CD4-positive, alpha-beta memory T cell (primary cell): ENCODE measurements at places on chromosomes 6 and 20.

DNA sequence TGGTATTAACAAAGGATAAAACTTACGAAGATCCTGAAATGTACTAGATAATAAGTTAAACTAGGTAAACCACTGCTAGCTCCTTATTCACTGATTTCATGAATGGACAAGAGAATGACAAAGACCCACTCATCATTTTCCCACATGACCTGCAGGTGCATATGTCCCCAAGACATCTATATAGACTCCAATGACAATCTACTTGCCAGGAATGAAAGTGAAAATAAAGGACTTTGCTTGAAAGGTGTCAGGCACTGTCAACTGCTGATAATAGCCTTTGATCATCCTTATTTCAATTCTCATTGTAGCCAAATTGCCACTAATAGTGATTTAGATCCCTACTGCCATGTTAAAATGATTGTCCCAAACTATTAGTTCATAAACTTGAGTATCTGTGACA is 321.8 kb downstream of the HACE1 start:
- no peak for DNase-seq

GRCh38 chr6:88380618-88381288 is 214.6 kb upstream of the CNR1 start:
- no peak for DNase-seq

DNA sequence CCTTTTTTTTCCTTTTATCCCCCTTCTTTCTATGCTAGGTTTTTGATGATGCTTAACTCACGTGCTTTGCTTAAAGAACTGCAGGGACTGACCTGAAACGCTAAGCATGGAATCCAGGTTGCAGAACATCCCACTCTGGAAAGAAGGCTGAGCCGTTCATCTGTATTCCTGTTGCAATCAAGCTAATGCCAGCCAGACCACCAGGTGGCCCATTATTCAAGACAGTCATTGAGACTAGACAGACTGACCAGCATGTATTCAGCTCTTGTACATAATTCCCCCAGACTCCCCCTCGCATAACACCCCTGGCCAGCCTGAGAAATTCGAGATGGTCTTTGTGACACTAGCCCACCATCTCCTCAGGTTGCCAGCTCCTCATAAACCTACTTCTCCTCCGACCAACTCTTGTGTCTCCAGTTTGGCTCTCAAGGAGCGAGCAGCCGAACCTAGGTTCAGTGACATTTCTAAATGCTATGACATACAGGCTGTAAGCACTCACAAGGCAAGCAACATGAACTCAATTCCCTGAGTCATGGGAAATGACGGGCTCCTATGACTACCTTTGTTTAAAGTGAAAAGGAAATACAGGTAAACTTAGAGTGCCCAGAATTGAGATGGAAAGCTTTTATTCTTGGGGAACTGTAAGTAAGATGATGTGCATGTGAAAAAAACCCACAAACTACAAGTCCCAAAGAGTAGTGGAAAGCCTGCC is 309.3 kb upstream of the CDYL start:
- no peak for DNase-seq

- no peak for DNase-seq
Observed at GRCh38 chr6:35213824-35214756, at the start of gene SCUBE3. SCUBE3 (plus strand) TSS chr6:35213956; CDS start chr6:35214419, 463 bp downstream.

- no peak for DNase-seq
Observed at GRCh38 chr6:6560909-6561308, 27.6 kb upstream of the LY86 start.

GRCh38 chr20:34581341-34582184 is 23.0 kb downstream of the MAP1LC3A start:
- no peak for DNase-seq

DNA sequence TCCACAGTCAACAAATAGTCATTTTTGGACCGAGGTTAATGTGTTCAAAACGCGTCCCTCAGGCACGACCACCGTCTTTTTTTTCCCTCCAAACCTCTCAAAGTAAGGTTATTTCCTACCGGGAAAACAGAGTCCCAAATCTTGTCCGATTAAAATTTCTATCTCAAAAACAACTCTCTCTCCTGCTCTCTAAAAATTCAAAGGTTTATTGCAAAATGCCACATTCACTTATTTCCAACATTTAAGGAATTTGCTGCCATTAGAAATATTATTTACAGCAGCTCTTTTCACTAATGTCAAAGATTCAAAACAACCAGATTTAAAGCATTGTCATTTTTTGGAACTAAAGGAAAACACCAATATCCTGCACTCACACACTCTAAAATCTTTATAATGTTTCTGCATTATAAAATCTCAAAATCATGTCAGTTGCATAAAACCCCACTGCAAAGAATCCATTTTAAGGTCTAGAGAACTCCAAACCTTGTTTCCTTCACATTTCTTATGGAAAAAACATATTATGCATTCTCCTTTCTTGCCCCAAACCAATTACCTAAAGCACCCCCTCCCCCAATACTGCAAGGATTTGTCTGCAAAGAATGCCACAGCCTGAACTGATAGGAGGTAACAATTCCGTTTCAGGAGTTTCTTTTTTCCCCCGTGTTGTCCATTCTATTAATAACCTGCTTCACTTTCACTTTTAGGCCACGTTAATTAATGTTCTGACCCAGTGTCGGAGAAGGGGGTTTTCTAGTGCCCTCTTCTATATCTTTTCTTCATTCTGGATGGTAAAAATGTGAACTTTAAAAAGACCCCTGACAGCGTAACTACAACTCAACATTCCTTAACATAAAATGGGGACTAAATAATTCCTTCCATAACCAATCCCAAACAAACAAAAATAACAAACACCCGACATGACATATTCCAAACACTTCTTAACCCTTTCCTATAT is 1.4 kb downstream of the NRN1 start:
- DNase-seq: no peak

- peak; percentile 73 for DNase-seq
Observed at GRCh38 chr20:58892141-58892931, 39.8 kb downstream of the GNAS start.

- no peak for DNase-seq
Observed at GRCh38 chr6:74579794-74580193, 626.1 kb downstream of the COL12A1 start.

DNA sequence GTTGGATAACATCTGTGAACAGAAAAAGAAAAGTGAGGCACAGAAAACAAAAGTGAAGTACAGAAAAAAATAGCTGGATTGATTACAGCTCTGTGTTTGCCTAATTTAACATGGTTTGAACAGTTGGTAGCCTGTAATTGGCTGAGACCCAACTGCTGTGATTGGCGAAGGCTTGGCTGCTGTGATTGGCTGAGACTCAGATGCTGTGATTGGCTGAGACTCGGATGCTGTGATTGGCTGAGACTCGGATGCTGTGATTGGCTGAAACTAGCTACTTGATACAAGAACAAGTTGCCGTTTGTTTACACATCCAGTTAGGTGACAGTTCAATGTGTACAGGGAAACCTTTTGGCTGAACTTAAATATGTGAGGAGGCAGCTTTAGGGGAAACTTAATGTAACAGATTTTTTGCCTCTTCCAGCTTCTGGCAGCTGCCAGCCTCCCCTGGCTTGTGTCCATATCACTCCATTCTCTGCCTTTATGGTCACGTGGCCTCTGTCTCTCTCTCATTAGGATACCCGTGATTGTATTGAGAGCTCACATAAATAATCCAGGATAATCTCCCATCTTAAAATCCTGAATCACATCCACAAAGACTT is 223.4 kb upstream of the FOXA2 start:
- no peak for DNase-seq

- DNase-seq: no peak
Observed at GRCh38 chr6:157121897-157122296, 201.4 kb downstream of the TMEM242 start.

DNA sequence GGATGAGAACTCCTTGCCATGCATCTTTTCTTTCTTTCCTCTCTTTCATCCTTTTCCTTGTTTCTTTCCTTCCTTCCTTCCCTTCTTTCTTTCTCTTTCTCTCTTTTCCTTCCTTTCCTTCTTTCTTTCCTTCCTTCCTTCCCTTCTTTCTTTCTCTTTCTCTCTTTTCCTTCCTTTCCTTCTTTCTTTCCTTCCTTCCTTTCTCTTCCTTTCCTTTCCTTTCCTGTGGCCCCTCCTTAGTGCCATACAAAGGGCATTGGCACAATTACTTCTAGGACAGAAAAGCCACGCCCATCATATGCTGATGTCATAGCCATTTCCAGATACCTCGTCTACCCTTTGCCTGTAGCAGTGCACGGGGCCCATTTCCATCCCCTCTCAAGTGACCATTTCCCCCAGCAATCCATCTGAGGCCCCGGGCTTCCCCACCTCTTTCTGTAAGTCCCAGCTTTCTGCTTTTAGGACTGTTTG is 2.2 kb upstream of the CENPB start:
- no peak for DNase-seq
